ENCODE measurements at places on chromosomes 2 and 18.

DNA sequence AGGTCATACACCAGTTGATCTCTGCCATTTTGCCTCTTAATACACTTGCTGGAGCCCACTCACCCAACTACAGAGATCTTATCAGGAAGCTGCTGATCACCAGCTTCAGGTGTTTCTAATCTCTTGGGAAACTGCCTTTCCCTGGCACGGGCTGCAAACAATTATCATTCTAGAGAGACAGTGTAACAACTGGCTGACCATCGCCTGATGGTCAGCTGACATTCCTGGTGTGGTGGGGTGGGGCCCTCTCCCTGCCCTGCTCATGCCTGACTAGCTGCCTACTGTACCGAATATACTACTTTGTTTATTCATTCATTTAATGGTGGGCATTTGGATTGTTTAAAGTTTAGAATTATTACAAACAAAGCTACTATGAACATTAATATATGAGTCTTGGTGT lies 311.5 kb downstream of the CBLN2 start:
- DNase-seq = no peak

GRCh38 chr2:206563374-206563773 lies 78.9 kb upstream of the FAM237A start:
- no peak for DNase-seq

GRCh38 chr2:226813148-226813701 lies 13.6 kb upstream of the IRS1 start:
- no peak for DNase-seq

DNA sequence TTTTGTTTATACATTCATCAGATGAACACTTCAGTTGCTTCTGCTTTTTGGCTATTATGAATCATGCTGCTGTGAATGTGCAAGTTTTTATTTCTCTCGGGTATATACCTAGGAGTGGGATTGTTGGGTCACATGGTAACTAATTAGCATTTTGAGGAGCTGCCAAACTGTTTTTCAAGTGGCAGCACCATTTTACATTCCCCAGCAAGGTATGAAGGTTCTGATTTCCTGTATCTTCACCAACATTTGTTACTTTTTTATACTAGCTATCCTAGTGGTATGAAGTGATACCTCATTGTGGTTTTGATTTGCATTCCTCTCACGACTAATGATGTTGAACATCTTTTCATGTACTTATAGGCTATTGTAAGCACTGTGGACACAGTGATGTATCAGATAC lies 53.9 kb downstream of the DYNC1I2 start:
- no peak for DNase-seq

GRCh38 chr18:35581898-35582641 lies 530 bp downstream of the GALNT1 start:
- DNase-seq = no peak

DNA sequence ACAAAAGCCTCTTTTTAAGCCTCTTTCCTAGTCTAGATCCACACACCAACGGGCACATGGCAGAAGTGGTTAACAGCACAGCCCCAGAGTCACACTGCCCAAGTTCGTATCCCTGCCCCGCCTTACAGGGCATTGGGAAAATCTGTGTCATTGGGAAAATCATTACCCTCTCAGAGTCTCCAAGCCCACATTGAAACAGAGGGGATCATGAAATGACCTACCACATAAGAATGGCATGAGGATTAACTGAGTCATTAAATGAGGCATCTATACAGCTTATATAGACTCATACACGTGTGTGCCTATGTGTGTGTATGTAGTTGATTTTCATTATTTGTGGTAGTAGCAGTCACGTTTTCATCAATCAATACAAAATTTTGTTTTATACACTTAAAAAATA lies 469.0 kb upstream of the POU3F3 start:
- DNase-seq = no peak

- DNase-seq = no peak
These were observed 65.6 kb downstream of the CYB5A start for GRCh38 chr18:74226156-74226555.
